ENCODE measurements at places on chromosomes 16 and 17. TPM values are rescaled to one million over a fixed set of nuclear protein-coding genes. Genes with fewer than 3 reads are reported as not detected.

- no peak for DNase-seq
Observed at GRCh38 chr16:54546521-54546920, 259.9 kb upstream of the IRX3 start.

DNAH17 gene
- total RNA-seq: 0.42 TPM

DNA sequence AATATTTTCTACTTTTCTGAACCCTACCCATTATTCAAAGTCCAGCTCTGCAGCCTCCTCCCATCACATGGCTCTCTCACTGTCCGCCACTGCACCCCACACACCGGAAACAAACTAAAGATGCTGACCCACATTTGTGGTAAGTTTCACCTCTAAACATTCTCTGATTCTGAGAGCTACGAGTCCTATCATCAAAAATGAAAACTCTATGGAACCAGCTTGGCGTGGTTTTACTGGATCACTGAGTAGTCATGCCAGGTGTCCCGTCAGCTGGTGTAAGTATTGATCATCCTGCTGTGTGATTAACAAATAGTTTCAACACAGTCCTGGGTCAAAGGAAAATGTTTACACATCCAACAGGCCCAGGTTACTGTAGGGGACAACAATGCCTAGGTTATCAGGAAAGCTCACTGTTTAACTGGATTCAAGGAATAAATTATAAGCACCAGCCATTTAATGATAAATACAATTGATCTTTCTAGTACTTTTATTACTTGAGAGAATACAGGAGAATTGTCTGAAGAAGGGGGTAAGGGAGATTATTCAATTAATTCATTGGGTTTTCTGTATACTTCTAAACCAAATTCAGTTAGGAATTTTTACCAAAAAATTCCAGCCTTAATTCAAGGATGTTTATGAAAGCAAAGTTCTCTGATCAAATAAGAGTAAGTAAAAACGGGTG is 33.9 kb downstream of the CYTH1 start:
- no peak for DNase-seq

TRPV3 gene
- total RNA-seq: 1.3 TPM

RSAD1 gene
- 24.4 TPM for total RNA-seq

RAP1GAP2 gene
- total RNA-seq: 13.9 TPM

DNA sequence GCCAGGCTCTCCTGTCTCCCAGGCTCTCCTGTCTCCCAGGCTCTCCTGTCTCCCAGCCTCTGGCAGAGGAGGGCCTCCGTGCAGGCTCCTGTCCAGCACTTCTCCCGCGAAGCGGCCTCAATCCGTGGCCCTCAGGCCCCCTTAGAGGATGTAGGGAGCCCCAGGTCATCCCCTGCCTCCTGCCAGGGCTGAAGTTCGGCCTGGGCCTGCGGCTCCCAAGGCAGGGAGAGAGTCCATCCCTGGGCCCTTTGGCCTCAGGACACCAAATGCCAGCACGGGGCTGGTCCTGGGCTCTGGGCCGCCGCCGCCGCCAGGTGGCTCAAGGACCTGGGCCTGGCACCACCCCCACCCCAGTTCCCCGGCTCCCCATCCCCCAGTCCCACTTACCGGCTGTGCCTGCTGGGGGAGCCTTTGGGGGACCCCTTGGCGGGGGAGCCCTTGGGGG is 370 bp downstream of the EVPL start:
- no peak for DNase-seq

GRCh38 chr16:4407543-4408322 is 8.7 kb downstream of the CORO7 start:
- DNase-seq: no peak

DNA sequence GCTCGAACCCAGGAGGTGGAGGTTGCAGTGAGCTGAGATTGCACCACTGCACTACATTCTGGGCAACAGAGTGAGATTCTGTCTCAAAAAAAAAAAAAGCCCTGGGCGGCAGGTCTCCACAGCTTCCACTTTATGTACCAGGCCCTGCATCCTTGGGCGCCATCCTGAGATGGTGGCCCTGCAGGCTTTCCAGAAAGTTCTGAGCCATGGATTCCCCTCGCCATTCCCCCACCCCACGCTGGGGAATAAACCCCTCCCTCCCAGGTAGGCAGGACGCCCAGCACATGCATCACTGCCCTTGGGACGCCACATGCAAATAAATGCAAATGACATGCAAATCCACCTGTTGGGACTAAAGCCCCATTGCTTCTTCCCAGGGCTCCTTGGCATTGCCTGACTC is 13.8 kb upstream of the ZNF469 start:
- no peak for DNase-seq
